ENCODE measurements at places on chromosomes 7 and 10. TPM values are rescaled to one million over a fixed set of nuclear protein-coding genes. Genes with fewer than 3 reads are reported as not detected.

GRCh38 chr7:53325061-53325460 lies 289.6 kb downstream of the POM121L12 start:
- DNase-seq: no peak

Gene ZPBP
- not detected for total RNA-seq

DNA sequence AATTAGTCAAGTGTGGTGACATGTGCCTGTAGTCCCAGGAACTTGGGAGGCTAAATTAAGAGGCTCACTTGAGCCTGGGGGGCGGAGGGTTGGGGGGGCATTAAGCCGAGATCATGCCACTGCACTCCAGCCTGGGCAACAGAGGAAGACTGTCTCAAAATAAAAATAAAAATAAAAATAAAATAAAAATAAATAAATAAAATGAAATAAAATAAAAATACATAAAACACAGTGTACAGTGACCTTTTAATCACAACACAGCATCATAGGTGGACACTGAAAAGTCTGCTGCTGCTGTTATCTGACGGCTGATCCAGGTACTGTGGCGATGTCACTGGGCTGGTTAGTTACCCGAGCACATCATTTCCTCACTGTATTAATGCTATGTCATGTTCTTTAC lies 27.1 kb downstream of the LARP4B start:
- DNase-seq: no peak

DNA sequence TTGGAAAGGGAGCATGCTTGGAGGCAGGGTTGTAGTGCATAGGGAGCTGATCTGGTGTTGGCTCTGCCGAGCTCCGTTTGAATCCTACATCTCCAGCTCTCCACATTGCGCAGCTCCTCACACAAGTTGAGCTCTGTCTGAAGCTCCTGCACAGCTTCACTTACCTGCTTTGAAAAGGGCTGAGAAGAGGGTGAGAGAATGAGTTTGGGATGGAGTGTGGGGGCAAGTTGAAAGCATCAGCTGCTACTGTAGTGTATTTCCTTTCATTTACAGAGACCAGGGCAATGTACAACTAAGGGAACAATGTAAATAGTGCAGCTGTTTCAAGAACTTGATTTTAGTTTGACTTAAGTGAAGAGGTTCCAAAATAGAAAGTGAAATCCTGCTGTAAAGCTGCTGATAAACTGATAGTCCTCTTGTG lies 88.5 kb downstream of the VTI1A start:
- DNase-seq: no peak
